GM03348 (cell line): ENCODE measurements at places on chromosomes 7 and 10.
A peak's percentile ranks its signal among the peaks of the same experiment; 100 is the strongest.

- DNase-seq, result no peak
Observed at GRCh38 chr7:123305840-123306375, 106.1 kb upstream of the SLC13A1 start.

DNA sequence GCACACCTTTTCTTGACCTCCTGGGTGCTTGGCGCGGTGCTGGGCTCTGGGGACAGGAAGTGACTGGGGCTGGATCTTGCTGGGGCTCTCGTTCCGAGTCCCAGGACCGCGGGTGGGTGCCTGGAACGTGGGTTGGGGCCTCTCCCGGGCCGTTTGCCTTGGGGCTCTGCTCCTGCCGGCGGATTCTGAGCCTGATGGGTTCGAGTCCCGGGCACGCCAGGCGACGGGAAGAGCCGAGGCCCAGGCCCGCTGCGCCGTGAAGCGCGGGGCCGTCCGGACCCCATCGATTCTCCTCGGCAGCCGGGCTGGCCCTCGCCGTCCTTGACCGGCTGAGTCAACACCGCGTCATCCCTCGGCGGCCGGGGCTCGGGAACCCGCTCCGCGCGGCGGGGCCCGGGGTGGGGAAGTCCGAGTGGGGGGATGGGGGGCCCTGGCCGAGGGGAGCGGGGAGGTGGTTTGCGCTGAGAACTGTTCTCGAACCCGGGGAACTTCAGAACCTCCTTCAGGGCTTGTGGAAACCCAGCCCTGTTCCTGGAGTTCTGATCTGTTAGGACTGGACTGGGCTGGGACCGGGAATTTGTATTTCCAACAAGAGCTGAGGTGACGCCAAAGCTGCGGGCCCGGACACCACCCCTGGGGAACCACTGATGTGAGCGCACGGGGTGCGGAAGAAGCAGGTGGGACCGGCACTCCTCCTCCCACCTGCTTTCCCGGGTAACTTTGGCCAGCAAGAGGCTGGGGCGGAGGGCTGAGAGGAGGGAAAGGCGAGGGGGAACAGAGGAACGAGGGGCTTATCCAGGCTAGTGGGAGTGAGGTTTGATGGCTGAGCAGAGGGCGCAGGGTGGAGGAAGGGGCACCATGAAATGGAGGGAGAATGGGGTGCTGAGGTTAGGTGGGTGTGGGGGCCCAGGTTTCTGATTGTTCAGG is 6.2 kb downstream of the HHEX start:
- peak; percentile 81 for DNase-seq

- peak; percentile 16 for DNase-seq
Observed at GRCh38 chr10:96673318-96674099, 46.8 kb downstream of the PIK3AP1 start.

GRCh38 chr7:71801976-71802375 is 610.2 kb downstream of the CALN1 start:
- no peak for DNase-seq

DNA sequence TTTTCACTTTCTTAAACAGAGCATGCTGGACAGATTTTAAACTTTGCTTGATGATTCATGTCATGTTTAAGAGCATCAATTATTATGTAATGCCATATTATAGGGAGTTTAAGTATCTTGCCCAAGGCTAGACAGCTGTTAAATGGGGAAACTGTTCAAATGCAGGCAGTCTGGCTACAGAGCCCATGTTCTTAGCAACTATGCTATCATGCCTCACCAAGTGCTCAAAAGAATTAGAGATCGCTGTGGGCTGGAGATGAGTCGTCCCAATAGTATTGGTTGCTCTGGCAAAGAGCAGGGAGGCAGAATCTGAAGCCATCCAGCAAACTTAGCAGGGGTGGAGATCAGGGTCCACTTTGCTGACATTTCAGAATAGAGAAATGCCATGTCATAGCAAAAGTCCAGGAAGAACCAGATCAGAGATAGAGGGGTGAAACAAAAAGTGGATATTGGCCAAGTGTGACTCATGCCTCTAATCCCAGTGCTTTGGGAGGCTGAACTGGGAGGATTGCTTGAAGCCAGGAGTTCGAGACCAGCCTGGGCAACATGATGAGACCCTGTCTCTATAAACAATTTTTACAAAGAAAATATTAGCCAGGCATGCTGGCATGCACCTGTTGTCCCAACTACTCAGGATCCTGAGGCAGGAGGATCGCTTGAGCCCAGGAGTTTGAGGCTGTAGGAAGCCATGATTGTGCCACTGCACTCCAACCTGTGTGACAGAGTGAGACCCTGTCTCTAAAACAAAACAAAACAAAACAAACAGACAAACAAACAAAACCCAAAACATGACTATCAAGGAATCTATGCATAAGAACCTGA is 57.8 kb downstream of the BAMBI start:
- DNase-seq, result peak; percentile 61

DNA sequence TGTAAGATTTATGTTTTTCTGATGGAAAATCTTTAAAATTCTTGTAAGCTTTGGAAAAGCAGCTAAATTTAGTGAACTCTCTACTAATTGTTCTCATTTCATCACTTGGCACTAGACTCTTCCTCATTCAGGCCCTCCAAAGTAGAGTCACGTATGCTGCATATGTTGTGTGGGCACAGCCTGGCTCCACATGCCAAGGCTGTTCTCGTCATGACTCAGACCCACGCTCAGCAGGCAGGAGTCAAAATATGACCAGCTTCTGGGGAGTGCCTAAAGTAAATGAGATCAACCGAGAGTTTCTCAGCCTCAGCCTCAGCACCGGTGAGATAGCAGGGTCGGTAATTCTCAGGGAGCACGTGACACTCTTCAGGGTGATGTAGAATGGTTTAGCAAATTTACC is 1672.9 kb downstream of the REEP3 start:
- DNase-seq, result no peak

DNA sequence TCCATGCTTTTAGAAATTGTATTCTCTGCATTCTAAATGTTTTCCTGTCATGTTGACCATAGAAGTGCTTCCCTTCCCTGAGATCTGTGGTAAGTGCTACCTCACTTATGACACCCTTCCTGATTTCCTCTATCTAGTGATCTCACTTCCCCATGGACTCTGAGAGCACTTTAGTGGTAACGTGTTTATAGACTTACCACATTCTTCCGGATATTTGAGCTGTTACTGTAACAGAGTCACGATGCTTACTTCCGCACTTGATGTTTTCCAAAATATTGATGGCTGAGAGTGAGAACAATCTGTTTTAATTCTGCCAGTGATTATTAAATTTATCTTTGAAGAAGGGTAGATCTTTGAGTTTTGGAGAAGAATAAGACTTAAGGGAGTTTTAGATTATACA is 60.1 kb upstream of the NAMPT start:
- no peak for DNase-seq

- DNase-seq, result no peak
Observed at GRCh38 chr10:31037749-31038148, 6.1 kb upstream of the ZNF438 start.

DNA sequence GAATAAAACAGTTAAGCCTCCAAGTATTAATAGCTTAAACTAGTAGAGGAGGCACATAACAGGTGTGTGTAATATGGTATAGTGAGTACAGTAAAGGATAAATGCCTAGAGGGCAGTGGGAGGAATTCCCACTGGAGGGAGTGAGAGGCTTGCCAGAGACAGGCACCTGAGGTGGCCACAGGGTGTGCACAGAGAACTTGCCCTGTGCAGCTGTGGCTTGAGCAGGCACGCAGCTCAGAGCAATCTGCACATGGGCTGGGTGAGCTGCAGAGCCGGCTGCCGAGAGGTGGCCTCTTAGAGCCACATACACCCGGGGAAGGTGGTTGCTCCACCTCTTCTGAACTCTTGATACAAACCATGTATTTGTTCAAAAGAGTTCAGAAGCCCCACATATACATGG is 237.1 kb downstream of the COBL start:
- DNase-seq, result no peak

DNA sequence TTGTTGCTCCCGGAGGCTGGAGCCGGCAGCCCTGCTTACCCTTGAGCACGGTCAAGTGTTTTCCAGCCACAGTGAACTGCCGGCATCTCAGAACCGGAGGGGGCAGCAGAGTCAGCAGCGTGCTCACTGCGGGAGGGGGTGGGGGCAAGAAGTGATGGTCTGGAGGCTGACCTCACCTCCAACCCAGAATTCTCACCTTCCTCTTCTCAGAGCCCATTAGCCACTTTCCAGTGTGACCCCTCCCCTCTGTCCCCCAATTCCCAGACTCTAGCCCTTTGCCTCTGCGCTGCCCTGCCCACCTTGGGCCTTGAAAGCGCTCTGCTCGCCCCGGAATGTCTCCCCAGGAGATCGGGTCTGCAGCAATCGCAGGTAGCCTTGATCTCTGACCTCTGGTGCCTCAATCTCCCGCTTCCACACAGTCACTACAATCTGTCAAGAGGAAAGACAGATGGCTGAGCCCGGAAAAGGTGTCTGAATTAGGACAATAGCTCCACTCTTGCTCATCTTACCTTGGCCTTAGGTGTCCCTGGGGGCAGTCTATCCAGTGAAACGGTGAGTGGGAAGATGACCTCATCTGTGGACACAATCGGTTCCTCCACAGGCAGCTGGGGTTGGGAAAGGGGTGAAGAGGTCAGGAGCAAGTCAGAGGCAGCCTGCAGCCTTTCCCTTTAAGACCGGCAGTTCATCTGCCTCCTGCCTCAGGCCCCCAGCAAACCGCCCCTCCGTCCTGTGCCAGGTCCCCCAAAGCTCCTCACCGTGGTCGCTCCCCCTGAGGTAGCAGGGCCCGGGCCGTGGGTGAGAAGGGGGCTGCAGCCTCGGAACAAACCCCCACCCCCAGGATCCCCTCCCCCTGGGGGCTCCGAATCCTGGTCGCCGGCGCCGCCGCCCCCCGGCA is 942 bp downstream of the TRAPPC14 start:
- peak; percentile 60 for DNase-seq

- no peak for DNase-seq
Observed at GRCh38 chr7:98227939-98228338, 16.7 kb downstream of the BHLHA15 start.

- no peak for DNase-seq
Observed at GRCh38 chr10:47140761-47141348, 159.1 kb upstream of the GDF10 start.

GRCh38 chr7:50220273-50220672 is 84.2 kb upstream of the IKZF1 start:
- DNase-seq, result no peak

DNA sequence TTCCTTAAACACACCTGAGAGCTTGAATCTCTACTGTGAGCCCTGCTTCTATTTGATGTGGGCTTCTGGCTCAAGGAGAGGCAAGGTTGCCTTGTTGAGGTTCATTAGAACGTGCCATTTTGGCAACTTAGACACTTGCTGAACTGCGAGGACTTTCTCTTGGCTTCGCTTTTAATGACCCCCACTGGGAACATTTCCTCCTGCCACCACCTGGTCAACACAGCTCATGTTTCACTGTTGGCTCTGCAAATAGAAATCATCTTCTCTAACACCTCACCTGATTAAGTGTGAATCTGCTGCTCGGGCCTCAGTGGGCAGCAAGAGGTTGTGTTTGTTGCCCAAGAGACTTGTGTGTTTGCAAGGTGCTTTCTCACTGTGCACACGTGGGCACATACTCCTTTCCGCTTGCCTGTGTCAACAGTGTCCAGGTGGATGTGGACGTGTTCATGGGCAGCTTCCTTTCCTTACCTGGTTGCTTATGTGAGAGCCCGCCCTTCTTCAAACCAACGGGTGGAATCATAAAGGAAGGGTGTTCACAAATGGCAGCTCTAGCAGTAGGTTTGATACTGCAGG is 147.0 kb downstream of the NRP1 start:
- no peak for DNase-seq

- no peak for DNase-seq
Observed at GRCh38 chr10:15704581-15704968, 15.1 kb downstream of the ITGA8 start.
